ENCODE measurements at places on chromosomes 3 and 15.

GRCh38 chr15:57595011-57595866 is 3.5 kb downstream of the MYZAP start:
- DNase-seq, result no peak

GRCh38 chr15:53979051-53979788 is 979 bp downstream of the UNC13C start:
- DNase-seq, result no peak

GRCh38 chr3:168395551-168395950 is 299.8 kb upstream of the GOLIM4 start:
- DNase-seq, result no peak

DNA sequence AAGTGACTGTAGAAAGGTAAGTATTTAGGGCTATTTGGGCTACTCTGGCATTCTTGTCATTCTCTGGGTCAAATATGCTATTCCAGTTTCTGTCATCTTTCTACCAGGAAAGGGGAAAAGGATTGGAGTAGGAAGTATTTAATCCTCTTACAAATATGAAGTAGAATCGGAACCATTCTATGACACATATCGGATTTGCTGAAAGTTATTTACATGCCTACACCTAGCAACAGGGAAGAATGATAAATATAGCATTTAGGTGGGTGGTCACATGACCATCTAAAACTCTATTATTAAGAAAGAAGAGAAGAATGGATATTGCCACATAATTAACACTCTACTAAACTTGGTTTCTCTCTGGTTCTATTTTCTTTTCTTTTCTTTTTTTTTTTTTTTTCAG is 1353.1 kb downstream of the ZPLD1 start:
- DNase-seq, result no peak

- DNase-seq, result no peak
Observed at GRCh38 chr15:76324066-76324465, 12.5 kb upstream of the ISL2 start.

GRCh38 chr3:13046569-13047274 is 26.5 kb downstream of the IQSEC1 start:
- DNase-seq, result no peak

GRCh38 chr3:184760337-184761074 is 48.6 kb upstream of the MAGEF1 start:
- no peak for DNase-seq

DNA sequence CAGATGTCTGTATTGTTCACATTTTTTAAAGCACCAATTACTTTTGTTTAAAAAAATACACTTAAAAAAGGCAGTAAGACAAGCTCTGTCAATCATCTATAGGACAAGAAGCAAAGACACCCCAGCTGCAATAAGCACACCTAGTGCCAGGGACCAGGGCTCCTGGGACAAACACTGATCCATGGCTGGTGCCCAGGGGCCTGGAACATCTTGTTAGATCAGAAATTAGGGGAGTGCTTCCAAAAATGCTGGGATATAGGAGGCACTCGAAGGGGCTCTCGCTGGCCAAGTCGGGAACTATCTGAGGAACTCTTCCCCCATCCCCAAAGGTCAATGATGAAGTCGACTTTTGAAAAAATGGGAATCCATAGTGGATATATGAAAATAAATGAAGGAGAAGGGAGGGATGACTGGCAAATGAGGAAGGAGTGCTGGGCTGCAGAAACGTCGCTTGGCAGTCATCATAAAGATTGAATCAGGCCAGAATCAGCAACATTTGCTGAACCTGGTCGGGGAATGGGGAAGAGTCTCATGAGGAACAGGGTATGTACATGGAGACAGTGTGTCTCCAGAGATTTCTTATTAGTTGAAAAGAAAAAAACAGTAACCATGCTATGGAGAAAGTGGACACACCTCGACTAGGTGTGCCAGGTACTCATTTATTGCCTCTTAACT is 28.5 kb downstream of the TSPAN3 start:
- DNase-seq, result no peak

DNA sequence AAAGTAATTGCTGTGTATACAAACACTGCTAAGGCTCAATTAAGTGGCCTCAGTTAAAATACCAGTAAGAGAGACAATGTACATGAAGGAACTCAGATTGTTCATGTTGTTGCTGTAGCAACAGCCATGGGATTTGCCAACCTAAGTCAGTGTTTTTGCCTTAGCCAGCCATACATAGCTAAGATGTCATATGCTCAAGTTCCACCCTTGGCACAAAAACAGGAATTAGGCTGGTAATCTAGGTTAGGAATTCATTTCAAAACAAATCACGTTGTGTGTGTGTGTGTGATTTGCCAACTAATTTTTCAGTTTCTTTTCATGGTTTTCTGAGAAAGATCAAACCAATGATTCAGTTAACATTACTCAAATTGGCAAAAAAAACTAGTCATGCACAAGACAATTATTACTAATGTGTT is 143.7 kb upstream of the KCNMB2 start:
- no peak for DNase-seq

GRCh38 chr15:47717036-47717612 is at the start of gene SEMA6D:
SEMA6D (plus strand) TSS chr15:47717505; CDS start chr15:47759799, 42,294 bp downstream.
- DNase-seq, result no peak

- DNase-seq, result no peak
Observed at GRCh38 chr15:85831415-85832113, 36.8 kb upstream of the KLHL25 start.

GRCh38 chr3:186790261-186790981 is 7.0 kb downstream of the EIF4A2 start:
- no peak for DNase-seq

DNA sequence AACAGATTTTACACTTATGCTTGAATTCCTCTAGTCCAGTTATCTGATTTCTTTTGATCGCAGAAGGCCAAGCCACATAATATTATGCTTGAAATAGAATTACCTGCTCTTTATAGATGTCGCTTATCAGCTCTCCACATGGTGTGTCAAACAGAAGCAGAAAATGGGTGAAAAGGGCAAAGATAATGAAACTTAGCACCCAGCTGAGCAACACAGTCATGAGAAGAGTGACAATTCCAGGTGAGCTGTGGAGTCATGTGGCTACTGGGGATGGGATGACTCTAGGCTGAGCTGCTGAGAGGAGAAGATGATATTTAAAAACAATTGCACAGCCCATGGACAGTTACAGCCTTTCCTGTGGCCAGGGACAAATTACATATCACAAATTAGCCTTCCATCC is 398.7 kb upstream of the PDZRN3 start:
- DNase-seq, result no peak

GRCh38 chr15:35448294-35448693 is 97.7 kb downstream of the DPH6 start:
- DNase-seq, result no peak

- DNase-seq, result no peak
Observed at GRCh38 chr15:39393575-39394335, 187.1 kb upstream of the THBS1 start.

DNA sequence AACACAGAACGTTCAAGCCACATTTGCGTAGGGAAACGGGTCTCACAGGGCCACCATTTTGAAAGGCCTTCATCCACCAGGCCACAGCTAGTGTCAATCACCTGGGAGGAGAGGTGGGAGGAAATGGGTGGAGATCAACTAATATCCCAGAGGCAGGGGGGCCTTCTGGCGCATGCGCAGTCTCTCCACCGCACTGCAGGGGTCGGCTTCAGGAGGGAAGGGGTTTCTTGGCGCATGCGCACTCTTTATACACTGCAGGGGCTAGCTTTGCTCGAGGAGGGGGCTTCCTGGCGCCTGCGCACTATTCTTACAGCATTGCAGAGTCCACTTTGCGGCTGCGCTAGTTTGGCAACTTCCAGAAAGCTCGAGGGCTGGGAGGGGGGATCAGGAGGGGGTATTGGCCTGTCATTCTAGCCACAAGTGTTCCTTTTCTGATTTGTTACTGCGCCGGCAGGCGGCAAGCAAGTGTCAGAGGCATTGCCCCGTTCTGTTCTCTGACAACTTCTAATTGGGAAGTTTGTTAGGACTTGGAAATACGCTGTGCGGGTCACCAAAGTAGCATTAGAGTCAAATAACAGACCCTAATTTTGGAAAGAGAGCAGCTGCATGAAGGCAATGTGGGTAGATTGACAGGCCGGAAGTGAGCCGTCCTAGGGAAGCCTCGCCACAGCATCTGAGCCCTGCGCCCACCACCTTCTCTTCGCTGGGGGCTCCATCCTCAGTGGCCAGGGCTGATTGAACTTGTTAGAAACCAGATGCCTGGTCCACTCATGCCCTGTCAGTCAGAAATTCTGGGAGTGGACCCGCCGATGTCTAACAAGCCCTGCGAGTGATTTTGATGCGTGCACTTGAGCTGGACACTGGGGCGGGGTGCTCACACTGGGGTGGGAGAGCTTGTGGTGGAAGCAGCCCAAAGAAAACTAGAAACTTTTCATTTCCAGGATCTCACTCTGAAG is 173.5 kb upstream of the NDN start:
- DNase-seq, result no peak

- no peak for DNase-seq
Observed at GRCh38 chr3:148615382-148615781, 82.3 kb upstream of the AGTR1 start.

GRCh38 chr3:46299608-46300460 is 54.1 kb upstream of the CCR2 start:
- no peak for DNase-seq

DNA sequence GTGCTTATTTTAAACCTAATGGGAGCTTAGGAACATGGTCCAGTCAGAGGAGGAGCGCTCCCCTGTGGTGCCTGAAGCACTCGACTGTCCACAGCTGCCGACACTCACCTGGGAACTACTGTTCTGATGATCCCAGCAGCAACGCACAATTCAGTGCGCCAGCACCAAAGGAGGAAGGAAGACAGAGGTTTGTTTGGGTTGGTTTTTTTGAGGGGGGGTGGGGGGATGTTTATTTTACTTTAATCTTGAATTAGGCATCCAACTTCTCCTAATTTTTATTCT is 48.8 kb upstream of the VGLL4 start:
- DNase-seq, result no peak

- no peak for DNase-seq
Observed at GRCh38 chr3:48367201-48367600, 4.8 kb upstream of the FBXW12 start.

GRCh38 chr15:71125831-71126450 is 10.7 kb downstream of the THSD4 start:
- no peak for DNase-seq

- no peak for DNase-seq
Observed at GRCh38 chr15:66588971-66589370, 23.2 kb upstream of the LCTL start.

DNA sequence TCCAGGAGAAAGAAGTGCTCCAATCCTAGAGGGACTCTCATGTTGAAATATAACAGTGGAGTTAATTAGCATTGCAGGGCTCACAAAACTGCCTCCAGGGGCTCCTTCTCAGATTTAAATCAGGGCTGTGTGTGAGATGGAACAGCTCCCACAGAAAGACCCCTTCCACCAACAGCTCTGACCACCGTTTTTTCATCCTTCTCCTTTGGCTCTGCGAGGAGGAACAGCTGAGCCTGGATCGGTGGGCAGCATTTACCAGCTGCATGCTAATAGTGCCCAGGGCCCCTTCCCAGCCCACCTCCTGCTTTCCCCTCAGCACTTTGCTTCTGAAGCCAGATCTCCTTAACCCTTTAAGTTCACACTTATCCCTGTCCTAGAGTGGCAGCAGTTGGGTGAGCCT is 119.2 kb upstream of the UBE2E1 start:
- DNase-seq, result no peak

DNA sequence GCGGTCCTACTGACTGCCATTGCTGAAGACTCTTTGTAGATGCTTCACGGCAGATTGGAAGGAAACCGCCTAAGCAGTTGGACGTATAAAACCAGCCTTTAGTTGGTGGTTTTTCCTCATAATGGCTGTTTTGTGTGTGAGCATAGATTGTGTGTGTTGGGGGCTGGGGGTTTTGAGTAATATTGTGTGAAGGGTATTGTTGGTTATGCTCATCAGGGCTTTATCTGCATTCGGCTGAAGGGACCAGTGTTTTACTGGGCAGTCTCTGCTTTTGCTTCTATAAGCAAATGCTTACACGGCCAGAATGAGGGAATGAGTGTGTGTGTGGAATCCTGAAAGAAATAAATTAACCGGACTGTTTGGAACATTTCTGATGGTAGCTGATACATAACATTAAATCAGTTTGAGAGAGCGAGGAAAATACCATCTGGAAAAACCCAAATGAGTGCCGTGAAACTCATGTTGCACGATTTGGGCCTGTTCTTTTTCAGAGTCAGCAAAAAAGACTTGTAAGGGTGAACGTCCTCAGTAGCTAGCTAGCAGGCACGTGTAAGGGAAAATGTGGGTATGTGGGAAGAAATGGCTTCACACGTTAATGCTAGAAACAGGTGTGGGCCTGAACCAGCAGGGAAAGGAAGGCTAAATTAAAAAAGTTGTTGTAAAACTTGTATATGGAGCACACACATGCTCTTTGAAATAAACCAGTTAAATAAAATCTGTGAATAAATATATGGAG is 1.9 kb downstream of the MITF start:
- no peak for DNase-seq

- no peak for DNase-seq
Observed at GRCh38 chr3:191961022-191961421, 500.1 kb downstream of the PYDC2 start.

DNA sequence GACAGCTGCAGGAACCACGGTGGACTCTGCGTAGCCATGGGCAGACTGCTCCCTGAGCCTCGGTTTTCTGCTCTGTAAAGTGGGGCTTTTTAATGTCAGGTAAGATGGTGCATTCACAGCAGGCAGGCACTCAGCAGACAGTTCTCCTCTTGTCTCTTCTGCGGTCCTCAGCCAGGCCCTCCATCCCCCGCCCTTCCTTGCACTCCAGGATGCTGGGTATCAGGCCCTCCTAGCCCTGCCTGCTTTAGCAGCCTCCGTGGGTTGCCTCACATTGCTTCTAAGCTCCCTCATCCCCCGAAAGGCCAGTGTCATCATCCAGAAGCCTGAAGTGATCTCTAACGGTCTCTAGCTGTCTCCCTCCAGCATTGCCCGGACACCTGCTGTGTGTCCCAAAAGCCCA is 115.7 kb downstream of the WNT7A start:
- DNase-seq, result no peak

GRCh38 chr3:129715854-129716253 is 109.4 kb upstream of the PLXND1 start:
- DNase-seq, result no peak

- no peak for DNase-seq
Observed at GRCh38 chr3:11290743-11291680, 18.8 kb downstream of the ATG7 start.

- DNase-seq, result no peak
Observed at GRCh38 chr3:135326851-135327250, 531.8 kb downstream of the EPHB1 start.

- no peak for DNase-seq
Observed at GRCh38 chr3:131147534-131147933, 120.9 kb downstream of the NEK11 start.

- no peak for DNase-seq
Observed at GRCh38 chr3:17261627-17262369, 377.0 kb downstream of the PLCL2 start.

DNA sequence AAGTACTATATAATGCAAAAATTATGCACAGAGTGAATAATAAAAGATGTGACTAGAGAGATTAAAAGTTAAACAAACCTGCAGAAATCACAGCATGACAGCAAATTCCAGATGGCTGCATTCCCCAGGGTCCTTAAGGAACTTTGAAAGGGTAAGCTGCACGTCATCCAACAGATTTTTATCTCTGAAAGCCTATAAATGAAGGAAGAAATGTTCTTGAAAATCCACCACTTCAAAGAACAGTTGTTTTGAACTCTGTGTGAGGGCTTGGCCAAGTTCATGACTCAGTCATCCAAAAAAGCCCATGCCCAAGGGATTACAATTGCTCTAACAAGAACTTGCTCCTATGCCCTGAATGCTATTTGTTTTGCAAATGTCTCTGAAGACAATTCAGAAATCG is 603.6 kb downstream of the PLOD2 start:
- no peak for DNase-seq

All from stimulated activated CD8-positive, alpha-beta memory T cell treated with anti-CD3 and anti-CD28 coated beads, Interleukin-12 subunit alpha, Interleukin-12 subunit beta, amount 100 ng/mL, for 1 hour (primary cell).